ENCODE measurements at places on chromosomes 2 and 18. TPM values are rescaled to one million over a fixed set of nuclear protein-coding genes. Genes with fewer than 3 reads are reported as not detected.

FASTKD1 gene
- total RNA-seq, result 39.7 TPM

REV1 gene
- 30.0 TPM for total RNA-seq

KCNK3 gene
- not detected for total RNA-seq

TRABD2A gene
- 42.2 TPM for total RNA-seq

CENPA gene
- 38.0 TPM for total RNA-seq

SP140L gene
- total RNA-seq, result 43.4 TPM

DNA sequence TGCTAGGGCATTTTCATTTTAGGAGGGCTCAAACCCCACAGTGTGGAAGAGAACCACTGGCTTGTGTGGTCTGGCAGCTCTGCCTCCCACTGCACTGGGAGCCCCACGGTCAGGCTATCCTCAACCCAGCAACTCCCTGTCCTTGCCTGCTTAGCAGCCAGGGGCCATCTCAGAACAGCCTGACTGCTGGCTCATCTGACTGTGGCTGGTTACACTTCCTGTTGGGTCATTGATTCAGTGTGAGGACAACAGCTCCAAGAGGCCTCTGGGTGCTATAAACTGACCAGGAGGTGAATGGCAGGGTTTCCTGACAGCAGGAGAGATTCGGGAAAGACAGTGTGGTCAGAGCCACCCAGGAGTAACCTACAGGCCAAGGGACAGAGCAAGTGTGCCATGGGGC lies 40.1 kb downstream of the AMER3 start:
- H3K4me1 ChIP-seq, result peaks cover 3% of the 10 kb centered on the region
- H3K27ac ChIP-seq, result no peak overlapping the region
- no peak for DNase-seq
- H3K4me3 ChIP-seq, result no peak overlapping the region

- no peak overlapping the region for H3K4me3 ChIP-seq
- DNase-seq, result no peak
- H3K27ac ChIP-seq, result no peak overlapping the region
- no peaks in the 10 kb centered on the region for H3K4me1 ChIP-seq
Observed at GRCh38 chr18:63700501-63700900, 2.3 kb upstream of the SERPINB11 start.

- no peaks in the 10 kb centered on the region for H3K27me3 ChIP-seq
- DNase-seq, result no peak
- H3K27ac ChIP-seq, result no peak overlapping the region
- peaks cover 12% of the 10 kb centered on the region for H3K4me1 ChIP-seq
- H3K4me3 ChIP-seq, result no peak overlapping the region
Observed at GRCh38 chr18:79887181-79888000, 64.1 kb downstream of the SLC66A2 start.

DNA sequence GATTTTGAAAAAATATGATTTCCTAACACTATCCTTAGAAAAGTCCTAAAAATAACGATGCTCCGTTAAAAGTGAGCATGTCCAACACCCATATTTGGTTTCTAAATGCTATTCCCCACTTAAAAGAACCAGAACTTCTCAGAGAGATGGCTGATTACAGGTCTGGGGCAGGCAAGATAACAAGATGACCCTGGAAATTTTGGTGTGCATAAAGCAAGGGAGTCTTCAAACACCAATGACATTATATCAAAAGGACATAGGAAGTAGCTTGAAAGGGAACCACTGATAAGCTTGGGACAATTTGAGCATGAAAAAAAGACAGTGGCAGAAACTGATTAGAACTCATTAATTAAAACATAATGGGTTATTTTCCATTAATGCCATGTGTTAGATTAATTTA lies 17.9 kb downstream of the STK17B start:
- DNase-seq, result no peak
- peaks cover 90% of the 10 kb centered on the region for H3K4me1 ChIP-seq
- peak overlapping the region; percentile 82 for H3K27ac ChIP-seq

DNA sequence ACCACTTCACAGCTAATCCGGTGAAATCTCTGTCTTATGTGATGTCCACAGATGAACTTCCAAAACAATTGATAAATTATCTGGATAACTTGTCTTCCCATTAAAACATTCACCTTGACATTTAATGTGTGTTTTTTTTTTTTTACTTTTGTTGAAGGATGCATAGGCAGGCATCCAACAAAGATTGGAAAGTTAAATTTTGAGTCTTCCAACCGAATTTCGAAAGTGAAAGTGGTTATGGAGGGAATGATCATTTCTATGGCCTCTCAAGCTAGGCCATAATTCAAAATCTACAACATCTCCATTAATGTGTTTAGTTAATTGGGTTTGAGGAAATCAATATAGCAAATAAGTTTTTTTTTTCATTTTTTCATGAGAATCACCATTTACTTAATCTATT lies 1495.5 kb upstream of the ACVR2A start:
- no peaks in the 10 kb centered on the region for H3K4me1 ChIP-seq
- H3K4me3 ChIP-seq, result no peak overlapping the region
- no peaks in the 10 kb centered on the region for H3K27me3 ChIP-seq
- no peak overlapping the region for H3K27ac ChIP-seq

DNA sequence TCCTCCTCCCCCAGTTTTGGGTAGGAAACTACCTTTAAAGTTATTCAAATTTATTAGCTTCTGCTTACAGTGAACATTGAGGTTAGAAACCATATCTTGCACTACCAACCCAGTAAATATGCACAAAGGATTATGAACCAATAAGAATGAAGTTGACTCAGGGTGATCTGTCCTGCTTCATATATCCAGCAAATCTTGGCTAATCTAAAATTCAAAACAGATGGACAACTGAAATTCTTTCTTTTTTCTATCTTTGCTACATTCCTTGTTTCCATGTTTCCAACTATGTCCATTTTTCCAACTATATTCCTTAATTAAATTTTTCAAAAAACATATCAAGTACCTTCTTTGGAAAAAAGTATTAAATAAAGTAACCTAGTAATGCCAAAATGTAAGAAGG lies 149.3 kb downstream of the FAM124B start:
- H3K4me3 ChIP-seq, result no peak overlapping the region
- H3K4me1 ChIP-seq, result peaks cover 3% of the 10 kb centered on the region
- H3K27ac ChIP-seq, result no peak overlapping the region
- H3K36me3 ChIP-seq, result no peaks in the 10 kb centered on the region
- peaks cover 9% of the 10 kb centered on the region for H3K27me3 ChIP-seq
- DNase-seq, result no peak

DNA sequence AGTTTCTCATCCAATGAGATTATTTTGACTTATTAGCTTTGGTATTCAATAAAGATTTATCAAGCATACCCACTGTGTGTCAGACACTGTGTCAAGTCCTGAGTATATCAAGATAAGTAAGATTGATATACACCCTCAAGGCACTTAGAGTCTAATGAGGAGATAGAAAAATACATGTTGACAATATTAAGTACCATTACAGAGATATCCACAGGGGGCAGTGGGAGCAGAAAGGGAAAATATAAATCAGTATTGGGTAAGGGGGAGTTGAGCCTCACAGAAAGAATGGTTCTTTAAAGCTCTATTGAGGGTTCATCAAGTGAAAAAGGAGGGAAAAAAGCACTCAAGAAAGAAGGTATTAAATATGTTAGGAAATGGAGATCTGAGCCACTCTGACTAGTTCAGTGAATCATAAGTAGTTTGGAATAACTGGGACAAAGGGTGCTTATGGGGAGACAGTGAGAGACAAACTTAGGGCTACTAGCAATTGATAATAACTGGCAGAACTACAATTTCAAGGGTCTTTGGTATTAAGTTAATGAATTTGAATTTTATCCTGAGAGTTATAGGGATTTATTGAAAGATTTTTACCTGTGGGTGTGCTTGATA lies 45.5 kb upstream of the SLC8A1 start:
- no peaks in the 10 kb centered on the region for H3K36me3 ChIP-seq
- no peak overlapping the region for H3K27ac ChIP-seq
- no peaks in the 10 kb centered on the region for H3K4me1 ChIP-seq
- H3K27me3 ChIP-seq, result peaks cover 2% of the 10 kb centered on the region
- DNase-seq, result no peak
- no peak overlapping the region for H3K4me3 ChIP-seq

DNA sequence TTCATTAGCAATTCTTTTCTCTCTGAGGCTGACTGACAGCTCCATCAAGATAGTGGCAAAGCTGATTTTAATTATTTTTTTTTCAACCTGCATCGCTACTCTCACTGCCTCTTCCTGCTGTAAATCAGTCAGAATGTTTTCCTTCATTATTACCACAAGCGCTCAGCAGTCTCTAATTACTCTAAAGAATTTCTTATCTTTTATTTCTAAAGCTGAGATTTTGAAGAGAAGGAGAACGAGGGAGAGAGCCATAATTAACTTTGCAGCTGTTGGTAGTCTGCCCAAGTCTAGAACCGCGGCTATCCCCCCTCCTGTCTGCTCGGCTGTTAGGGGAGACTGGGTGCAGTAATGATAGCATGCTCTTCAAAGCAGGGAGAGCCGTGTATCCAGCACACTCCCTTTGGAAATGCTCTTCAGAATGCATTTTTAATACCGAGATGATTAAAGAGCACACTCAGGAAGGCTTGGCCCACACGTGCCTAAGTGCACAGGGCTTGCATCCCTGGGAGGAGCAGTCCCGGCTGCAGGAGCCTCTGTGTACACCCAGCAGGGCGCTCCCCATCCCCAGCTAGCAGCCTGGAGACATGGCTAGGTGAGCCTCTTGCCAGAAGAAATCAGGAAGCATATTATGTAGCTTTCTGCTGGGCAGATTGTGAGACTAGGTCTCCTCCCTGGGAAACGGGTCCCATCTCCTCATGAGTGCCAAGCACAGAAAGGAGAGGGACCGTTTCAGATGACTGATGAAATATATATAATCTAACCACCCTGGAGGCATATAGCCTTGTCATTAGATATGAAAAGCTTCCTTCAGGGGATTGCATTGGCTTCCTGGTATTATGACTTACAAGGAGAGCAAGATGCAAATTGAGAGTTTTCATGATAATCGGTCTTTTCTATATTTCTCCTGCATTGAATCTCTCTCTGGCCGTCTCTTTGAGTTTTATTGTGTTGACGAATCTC lies 555.2 kb downstream of the CMPK2 start:
- no peaks in the 10 kb centered on the region for H3K27me3 ChIP-seq
- no peaks in the 10 kb centered on the region for H3K36me3 ChIP-seq
- no peak overlapping the region for H3K27ac ChIP-seq

DNA sequence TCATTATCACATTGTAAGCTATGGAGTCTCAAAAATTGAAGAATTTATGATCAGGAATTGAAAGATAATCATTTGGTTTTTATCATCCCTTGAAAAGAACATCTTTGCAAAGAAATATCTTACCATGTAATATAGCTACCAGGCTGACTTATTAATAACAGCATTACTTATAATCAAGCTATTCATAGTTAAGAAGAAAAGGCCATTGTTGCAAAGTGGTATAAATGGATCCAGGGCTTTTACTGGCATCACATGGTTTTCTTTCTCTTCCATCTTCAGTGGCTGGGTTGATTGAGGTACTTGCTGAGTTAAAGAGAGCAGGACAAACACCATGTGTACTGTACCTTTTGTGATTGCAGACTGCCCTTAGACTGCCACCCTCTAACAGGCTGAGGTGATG lies 39.6 kb downstream of the MFSD6 start:
- peaks cover 8% of the 10 kb centered on the region for H3K36me3 ChIP-seq
- no peaks in the 10 kb centered on the region for H3K27me3 ChIP-seq
- DNase-seq, result no peak
- no peak overlapping the region for H3K27ac ChIP-seq
- H3K4me3 ChIP-seq, result no peak overlapping the region
- H3K4me1 ChIP-seq, result peaks cover 51% of the 10 kb centered on the region

DNA sequence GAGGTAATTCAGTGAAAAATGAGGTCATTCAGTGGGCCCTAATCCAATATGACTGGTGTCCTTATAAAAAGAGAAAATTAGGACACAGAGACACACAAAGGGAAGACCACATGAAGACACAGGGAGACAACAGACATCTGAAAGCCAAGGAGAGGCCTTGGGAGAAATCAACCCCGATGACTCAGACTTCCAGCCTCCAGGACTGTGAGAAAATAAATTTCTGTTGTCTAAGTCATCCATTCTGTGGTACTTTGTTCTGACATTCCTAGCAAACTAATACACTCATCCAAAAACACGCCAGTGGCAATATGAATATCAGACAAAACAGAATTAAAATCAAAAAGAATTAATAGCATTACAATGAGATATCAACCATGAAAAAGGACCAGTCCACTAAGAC lies 303.7 kb downstream of the SS18 start:
- no peaks in the 10 kb centered on the region for H3K27me3 ChIP-seq
- H3K4me3 ChIP-seq, result no peak overlapping the region
- DNase-seq, result no peak
- no peak overlapping the region for H3K27ac ChIP-seq
- H3K36me3 ChIP-seq, result no peaks in the 10 kb centered on the region
- no peaks in the 10 kb centered on the region for H3K4me1 ChIP-seq

- no peak overlapping the region for H3K4me3 ChIP-seq
- no peak overlapping the region for H3K27ac ChIP-seq
- H3K4me1 ChIP-seq, result no peaks in the 10 kb centered on the region
- H3K36me3 ChIP-seq, result no peaks in the 10 kb centered on the region
- H3K27me3 ChIP-seq, result no peaks in the 10 kb centered on the region
Observed at GRCh38 chr2:117342415-117342814, 472.1 kb upstream of the DDX18 start.

DNA sequence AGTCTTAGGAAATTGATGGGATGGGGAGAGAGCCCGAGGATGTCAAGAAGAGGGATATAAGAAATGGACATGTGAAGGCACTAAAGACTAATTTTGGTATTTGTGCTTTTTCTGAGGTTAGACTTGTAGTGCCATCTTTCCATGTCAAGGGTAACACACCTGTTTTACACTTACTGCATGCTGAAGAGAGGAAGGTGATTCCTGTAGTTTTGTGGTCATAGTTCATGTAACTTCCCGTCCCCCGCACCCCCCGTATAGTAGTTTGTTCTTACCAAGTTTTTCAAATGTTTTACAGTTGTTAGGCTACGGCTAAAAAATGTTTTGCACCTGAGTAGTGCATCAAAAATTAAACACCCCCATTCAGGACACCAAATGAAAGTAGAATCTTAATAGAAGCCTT lies 73.8 kb downstream of the CLIP4 start:
- H3K27me3 ChIP-seq, result no peaks in the 10 kb centered on the region
- no peak overlapping the region for H3K27ac ChIP-seq
- peaks cover 21% of the 10 kb centered on the region for H3K36me3 ChIP-seq
- H3K4me1 ChIP-seq, result peaks cover 17% of the 10 kb centered on the region
- H3K4me3 ChIP-seq, result no peak overlapping the region

DNA sequence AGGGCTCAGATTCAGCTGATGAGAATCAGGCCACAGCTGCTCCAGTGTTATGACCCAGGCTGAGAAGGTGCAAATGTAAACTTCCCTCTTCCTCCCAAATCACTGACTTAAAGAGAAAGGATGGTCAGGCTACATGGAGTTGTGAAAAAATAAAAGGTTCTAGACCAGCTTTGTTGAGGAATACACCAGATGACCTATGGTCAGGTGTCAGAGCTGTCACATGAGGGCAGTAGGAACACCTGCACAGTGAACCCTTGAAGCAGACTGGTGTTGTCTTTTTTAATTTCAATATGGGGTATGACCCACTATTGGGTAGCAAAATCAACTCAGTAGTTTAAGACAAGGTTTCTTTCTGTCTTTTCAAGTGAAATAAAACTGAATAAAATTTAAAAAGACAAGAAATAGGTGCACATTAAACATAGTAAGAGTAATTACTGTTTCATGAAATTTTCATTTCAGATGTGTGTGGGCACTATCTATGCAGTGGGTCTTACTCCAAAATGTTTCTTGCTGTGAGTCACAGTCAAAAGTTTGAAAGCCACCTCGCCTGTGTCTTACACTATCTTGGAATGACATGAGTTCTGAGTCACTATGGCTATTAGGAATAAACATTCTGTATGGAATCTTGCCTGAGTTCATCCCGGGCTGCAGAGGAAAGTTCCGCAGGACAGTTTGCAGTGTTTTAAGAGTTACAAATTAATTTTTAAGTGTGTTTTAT lies 83.6 kb downstream of the ACVR1 start:
- H3K27ac ChIP-seq, result peak overlapping the region; percentile 20
- DNase-seq, result no peak
- H3K4me1 ChIP-seq, result peaks cover 32% of the 10 kb centered on the region
- H3K27me3 ChIP-seq, result no peaks in the 10 kb centered on the region

Measured in activated CD4-positive, alpha-beta T cell treated with anti-CD3 and anti-CD28 coated beads for 36 hours (primary cell).